ENCODE measurements at places on chromosomes 13 and 19.

DNA sequence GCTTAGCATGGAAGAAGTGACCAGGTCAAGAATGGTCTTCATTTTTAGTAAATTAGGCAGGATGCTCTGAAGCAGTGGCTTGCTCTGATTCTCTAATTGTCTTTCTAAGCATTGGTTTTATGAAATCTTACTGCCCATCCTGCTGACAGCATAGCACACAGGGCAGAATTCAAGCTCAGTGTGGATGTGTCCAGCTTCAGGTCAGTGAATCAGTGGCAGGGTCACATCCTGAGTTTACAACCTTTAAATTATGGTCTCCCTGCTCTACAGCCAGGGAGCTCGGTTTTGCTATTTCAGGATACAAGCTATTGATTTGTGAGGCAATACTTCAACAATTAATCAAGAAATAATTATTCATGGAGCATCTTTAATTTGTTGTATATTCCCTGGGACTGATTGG, 202.3 kb upstream of the RXFP2 start:
- H3K27me3 ChIP-seq: peaks cover 5% of the 10 kb centered on the region
- H3K36me3 ChIP-seq: no peaks in the 10 kb centered on the region
- no peaks in the 10 kb centered on the region for H3K4me1 ChIP-seq
- H3K27ac ChIP-seq: no peak overlapping the region

DNA sequence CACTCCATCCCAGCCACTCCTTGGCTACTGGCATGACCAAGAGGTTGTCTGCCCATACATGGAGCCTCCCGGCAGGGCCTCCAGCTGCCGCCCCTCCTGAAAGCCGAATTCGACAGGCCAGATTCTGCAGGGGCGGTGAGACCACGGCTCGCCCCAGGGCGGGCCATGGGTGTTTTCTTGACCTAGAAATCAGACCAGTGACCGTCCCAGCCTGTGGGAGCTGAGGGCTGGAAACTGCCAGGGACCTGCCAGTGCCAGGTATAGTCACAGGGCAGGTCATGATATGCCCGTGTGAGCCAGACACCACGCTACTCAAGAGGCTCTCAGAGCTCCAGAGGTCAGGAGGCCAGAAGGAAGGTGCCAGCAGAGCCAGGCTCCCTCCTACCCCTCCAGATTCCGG, 16.8 kb downstream of the DAPK3 start:
- no peak overlapping the region for H3K4me3 ChIP-seq
- H3K27me3 ChIP-seq: no peaks in the 10 kb centered on the region

DNA sequence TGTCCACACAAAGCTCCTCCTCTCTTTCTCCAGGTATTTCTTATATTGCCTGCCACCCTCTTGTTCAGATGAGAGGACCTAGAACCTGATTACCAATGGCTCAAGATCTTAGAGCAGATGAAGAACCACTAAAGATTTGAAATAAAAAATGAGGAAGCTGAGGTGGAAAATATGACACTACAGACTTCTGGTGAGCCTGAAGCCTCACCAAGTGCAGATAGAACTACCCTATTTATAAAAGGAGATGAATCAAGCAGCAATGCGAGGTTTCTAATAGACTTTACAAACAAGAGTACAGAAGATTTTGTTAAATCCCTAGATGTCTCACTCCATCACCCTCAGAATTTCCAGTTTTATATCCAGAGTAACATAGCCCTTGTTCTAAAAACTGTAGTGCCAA, 345.8 kb downstream of the TBC1D4 start:
- peaks cover 5% of the 10 kb centered on the region for H3K36me3 ChIP-seq
- no peak overlapping the region for H3K27ac ChIP-seq
- no peak for DNase-seq
- no peaks in the 10 kb centered on the region for H3K27me3 ChIP-seq
- no peak overlapping the region for H3K4me3 ChIP-seq

DNA sequence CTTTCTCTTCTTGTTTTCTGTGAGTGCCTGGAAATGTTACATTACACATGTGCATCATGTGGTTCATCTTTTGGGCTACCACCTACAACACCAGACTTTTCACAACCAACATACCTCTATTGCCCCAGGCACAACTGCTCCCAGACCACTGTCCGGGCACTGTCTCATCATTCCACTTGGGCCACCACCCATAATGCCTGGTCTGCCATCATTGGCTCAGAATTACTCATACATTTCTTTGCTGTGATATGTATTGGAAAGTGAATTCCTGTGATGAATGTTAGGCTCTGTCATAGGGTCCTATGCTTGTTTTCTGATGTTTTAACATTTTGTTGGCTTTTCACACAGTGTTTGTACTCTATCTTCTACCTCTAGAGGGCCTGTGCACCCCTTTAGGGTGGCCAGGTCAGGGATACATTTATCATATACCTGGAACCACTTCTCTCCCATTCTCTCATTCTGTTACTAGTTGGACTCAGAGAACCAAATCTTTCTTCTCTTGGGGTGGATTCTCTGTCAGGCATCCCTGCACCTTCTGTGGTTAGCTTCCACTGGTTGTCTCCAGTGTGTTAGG, 172.8 kb downstream of the NHLRC3 start:
- no peaks in the 10 kb centered on the region for H3K27me3 ChIP-seq
- no peak overlapping the region for H3K4me3 ChIP-seq
- no peaks in the 10 kb centered on the region for H3K36me3 ChIP-seq
- peaks cover 9% of the 10 kb centered on the region for H3K4me1 ChIP-seq
- H3K27ac ChIP-seq: no peak overlapping the region
- DNase-seq: no peak

DNA sequence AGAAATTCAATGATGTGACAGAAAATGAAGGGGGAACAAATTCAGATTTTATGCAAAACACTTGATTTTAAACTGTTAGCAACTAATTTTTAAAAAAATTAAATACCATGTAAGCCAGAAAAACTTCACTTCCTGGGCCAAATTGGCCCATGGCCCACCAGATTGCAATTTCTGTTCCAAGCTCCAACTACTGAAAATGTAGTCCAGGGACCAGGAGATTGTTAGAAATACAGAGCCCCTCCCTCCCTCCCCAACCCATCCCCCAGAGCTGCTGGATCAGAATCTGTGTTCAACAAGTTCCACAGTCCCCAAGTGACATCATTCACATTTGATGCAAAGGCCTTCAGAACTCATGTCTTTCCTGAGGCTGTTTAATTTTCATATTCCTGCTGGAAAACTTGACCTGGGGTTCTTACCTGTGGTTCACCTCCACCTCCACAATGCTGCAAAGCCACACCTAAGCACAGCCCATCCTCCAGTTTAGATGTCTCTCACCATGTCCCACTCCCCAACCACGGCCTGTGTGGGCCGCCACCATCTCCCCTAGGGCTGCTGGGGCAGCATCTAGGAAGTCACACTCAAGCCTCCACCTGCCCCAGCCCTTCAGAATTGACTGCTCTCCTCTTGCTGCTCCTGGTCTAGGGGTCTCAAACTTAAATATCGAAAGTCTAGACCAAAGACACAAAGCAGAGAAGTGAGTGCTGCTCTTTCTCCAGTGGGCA, 482.0 kb downstream of the UQCRFS1 start:
- no peak overlapping the region for H3K27ac ChIP-seq
- peaks cover 1% of the 10 kb centered on the region for H3K4me1 ChIP-seq
- H3K4me3 ChIP-seq: no peak overlapping the region
- H3K27me3 ChIP-seq: peaks cover 39% of the 10 kb centered on the region
- DNase-seq: no peak
- H3K36me3 ChIP-seq: no peaks in the 10 kb centered on the region

GRCh38 chr13:24925318-24926231, 161.6 kb downstream of the RNF17 start:
- peaks cover 17% of the 10 kb centered on the region for H3K4me1 ChIP-seq
- peak overlapping the region; percentile 70 for H3K27ac ChIP-seq
- DNase-seq: no peak
- H3K27me3 ChIP-seq: peaks cover 8% of the 10 kb centered on the region
- peak overlapping the region; percentile 29 for H3K4me3 ChIP-seq
- H3K36me3 ChIP-seq: no peaks in the 10 kb centered on the region

GRCh38 chr13:25733696-25734435, 317.9 kb downstream of the SHISA2 start:
- no peak for DNase-seq
- peaks cover 29% of the 10 kb centered on the region for H3K4me1 ChIP-seq
- no peak overlapping the region for H3K27ac ChIP-seq
- no peak overlapping the region for H3K4me3 ChIP-seq

DNA sequence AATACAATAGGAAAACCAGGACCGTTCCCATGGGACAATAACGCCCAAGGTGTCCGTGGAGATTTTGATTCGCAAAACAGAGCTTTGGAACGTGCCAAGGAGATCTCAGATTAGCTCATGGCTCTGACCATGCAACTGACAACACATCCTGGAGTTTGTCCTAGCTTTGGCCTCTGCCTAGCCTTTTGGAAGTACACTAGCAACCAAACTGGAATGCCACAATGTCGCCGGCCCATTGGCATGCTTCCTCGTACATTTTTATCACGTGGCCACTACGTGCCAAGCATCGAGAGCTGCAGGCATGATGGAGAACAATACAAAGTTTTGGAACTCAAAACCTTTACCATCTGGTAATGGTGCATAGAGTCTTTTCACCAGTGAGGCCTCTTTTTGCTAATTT, 256.5 kb downstream of the DCLK1 start:
- H3K4me1 ChIP-seq: no peaks in the 10 kb centered on the region
- no peaks in the 10 kb centered on the region for H3K36me3 ChIP-seq
- no peak for DNase-seq
- no peak overlapping the region for H3K27ac ChIP-seq
- no peak overlapping the region for H3K4me3 ChIP-seq
- peaks cover 58% of the 10 kb centered on the region for H3K27me3 ChIP-seq

- H3K4me3 ChIP-seq: no peak overlapping the region
- H3K27me3 ChIP-seq: no peaks in the 10 kb centered on the region
- H3K27ac ChIP-seq: no peak overlapping the region
Observed at GRCh38 chr19:1396019-1396767, 5.1 kb downstream of the GAMT start.

- H3K27me3 ChIP-seq: no peaks in the 10 kb centered on the region
- peak overlapping the region; percentile 66 for H3K27ac ChIP-seq
- peaks cover 57% of the 10 kb centered on the region for H3K36me3 ChIP-seq
- H3K4me3 ChIP-seq: no peak overlapping the region
- H3K4me1 ChIP-seq: peaks cover 30% of the 10 kb centered on the region
Observed at GRCh38 chr13:111247552-111247951, 72.9 kb upstream of the TEX29 start.

GRCh38 chr19:7670150-7670783, 1.4 kb downstream of the RETN start:
- no peak for DNase-seq
- H3K27ac ChIP-seq: no peak overlapping the region
- no peaks in the 10 kb centered on the region for H3K4me1 ChIP-seq

GRCh38 chr19:51173681-51174080, 31.6 kb downstream of the SIGLEC7 start:
- H3K4me1 ChIP-seq: no peaks in the 10 kb centered on the region
- no peak overlapping the region for H3K4me3 ChIP-seq
- H3K27ac ChIP-seq: no peak overlapping the region
- no peak for DNase-seq
- peaks cover 20% of the 10 kb centered on the region for H3K27me3 ChIP-seq

DNA sequence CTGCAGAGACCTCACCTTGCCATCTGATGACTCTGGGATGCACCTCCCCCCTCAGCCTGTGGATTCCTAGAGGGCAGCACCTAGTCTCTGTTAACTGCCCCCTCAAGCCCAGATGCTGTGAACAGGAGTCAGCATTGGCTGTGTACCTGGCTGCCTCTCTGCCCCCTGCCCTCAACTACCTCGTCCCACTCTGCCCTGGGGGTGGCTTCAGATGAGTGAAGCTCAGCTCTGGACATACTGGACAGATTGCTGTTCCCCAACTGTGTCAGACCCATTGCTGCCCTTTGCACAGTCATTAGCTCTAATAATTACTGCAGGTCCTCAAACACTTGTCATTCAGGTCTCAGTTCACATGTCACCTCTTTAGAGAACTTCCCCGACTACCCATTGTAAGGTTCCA, 182.1 kb upstream of the TSHZ3 start:
- no peaks in the 10 kb centered on the region for H3K4me1 ChIP-seq
- H3K27me3 ChIP-seq: peaks cover 24% of the 10 kb centered on the region
- DNase-seq: no peak
- no peak overlapping the region for H3K4me3 ChIP-seq
- H3K36me3 ChIP-seq: no peaks in the 10 kb centered on the region
- no peak overlapping the region for H3K27ac ChIP-seq

DNA sequence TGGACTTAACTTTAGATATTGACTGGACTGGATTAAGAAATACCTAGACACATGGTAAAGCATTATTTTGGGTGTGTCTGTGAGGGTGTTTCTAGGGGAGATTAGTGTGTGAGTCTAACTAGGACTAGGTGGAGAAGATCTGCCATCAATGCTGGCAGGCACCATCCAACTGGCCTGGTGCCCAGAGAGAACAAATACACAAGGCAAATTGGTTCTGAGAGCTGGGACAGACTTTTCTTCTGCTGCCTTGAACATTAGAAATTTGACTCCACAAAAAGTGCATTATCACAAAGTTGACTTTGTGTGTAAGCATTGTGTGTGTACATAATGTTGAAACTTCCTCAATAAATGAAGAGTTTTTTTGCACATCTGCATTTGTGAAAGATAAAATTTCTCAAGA, 522.1 kb downstream of the SUCLA2 start:
- no peaks in the 10 kb centered on the region for H3K4me1 ChIP-seq
- no peak overlapping the region for H3K4me3 ChIP-seq
- no peak for DNase-seq
- H3K27me3 ChIP-seq: no peaks in the 10 kb centered on the region
- H3K27ac ChIP-seq: no peak overlapping the region
- H3K36me3 ChIP-seq: no peaks in the 10 kb centered on the region

- peak; percentile 70 for DNase-seq
- peaks cover 4% of the 10 kb centered on the region for H3K4me1 ChIP-seq
- no peaks in the 10 kb centered on the region for H3K36me3 ChIP-seq
- H3K4me3 ChIP-seq: peak overlapping the region; percentile 66
- H3K27ac ChIP-seq: peak overlapping the region; percentile 18
Observed at GRCh38 chr19:6862673-6863078, 24.7 kb upstream of the ADGRE1 start.

GRCh38 chr19:54594737-54595136, 1.3 kb downstream of the LILRA1 start:
- DNase-seq: no peak
- H3K4me1 ChIP-seq: no peaks in the 10 kb centered on the region
- H3K4me3 ChIP-seq: no peak overlapping the region
